ELF-1 (cell line): ENCODE measurements at places on chromosomes 3 and 15.
A peak's percentile ranks its signal among the peaks of the same experiment; 100 is the strongest.

DNA sequence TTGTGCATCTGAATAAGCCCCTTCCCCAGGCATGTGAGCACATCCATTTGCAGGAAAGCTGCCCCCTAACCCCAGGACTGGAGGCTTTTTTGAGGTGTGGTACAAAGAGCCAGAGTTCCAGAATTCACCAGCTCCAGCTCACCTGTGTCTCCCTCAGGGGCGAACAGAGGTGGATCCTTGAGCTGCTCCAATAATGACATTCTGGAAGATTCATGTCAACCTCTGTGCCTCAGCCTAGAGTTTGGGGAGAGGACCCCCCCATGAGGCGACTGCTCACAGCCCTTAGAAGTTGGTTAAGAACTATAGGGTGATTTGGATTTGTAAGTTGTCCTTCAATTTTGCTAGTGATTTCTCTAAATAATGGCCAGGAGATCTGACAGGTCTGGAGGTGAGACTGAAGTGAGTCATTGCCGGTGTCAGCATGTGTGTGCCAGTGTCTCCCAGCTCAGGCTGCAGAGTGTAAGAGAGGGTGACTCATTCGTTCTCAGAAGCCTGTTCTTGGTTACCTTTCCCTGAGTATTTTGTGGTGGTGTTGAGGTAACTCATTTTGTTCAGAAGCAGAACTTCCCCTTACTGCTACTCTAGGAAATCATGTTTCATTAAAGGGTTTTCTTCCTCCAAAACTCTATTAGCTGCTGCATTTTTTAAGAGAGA lies 136.9 kb upstream of the TOPAZ1 start:
- peak; percentile 20 for DNase-seq

DNA sequence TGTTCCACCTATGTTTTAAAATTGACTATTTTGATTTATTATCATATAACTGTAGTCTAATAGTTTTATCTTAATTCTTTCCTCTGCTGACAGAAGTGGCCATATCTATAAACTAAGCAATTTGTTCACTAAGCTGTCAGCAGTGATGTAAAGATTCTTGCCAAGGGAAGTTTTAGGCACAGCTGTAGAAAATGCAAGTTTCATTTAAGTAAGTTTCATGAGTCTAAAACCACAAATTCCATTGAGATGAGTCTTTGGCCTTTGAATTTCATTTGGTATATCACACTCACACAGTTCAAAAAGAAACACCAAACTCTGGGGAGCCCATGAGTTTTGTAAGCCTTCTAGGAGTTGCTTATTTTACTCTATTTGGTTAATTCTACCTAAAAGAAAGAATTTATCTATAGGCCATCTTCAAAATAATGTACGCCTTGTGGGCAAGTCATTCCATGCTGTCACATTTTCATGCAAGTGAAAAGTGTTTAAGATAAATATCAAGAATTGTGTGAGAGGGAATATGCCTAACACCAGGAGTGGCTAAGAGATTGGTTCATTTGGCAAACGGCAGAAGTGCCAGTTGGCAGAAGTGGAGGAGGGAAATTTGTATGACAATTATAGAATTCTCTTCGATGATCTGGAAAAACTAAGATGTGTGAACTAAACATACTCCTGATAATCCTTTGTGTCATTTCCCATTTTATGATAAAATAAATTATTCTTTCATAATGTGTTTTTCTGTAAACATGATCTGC lies 292.9 kb downstream of the ZIC4 start:
- DNase-seq, result no peak

DNA sequence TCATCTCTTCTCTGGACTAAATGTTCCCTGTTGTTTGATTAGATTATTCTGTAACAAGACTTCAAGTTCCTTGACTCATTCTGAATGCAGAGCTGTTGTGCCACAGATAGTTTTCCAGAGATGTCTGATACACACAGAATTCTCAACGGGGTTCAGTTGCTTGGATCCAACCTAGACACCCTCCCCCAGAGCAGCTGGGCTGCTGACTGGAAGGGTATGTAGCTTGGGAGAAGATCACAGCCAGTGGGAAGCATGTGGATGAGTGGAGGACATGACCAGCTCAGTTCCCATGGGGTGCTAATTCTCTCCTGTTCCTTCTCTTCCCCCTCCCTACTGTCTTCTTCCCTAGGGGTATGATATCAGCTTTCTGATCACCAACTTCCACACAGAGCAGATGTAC lies 6.6 kb upstream of the TTLL3 start:
- no peak for DNase-seq

GRCh38 chr3:142215106-142215505 lies 10.3 kb downstream of the GK5 start:
- no peak for DNase-seq
